ENCODE measurements at places on chromosomes 7 and 10.
A peak's percentile ranks its signal among the peaks of the same experiment; 100 is the strongest.

- DNase-seq: no peak
These were observed 143.2 kb downstream of the MAPK8 start for GRCh38 chr10:48449501-48450232.

DNA sequence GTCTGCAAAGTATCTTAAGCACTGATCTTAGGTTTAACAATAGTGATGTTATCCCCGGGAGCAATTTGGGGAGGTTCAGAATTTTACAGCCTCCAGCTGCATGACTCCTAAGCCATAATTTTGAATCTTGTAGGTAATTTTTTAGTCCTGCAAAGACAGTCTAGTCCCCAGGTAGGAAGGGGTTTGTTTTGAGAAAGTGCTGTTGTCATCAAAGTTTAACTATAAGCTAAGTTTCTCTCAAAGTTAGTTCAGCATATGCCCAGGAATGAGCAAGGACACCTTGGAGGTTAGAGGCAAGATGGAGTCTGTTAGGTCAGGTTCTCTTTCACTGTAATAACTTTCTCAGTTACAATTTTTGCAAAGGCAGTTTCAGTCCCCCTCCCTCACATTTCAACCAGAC lies 79.0 kb upstream of the LRGUK start:
- no peak for DNase-seq

GRCh38 chr7:22894546-22894945 lies 71.9 kb upstream of the TOMM7 start:
- DNase-seq: no peak

- no peak for DNase-seq
These were observed 1.8 kb downstream of the COMMD3 start for GRCh38 chr10:22317771-22318565.

- DNase-seq: peak; percentile 21
These were observed 25.8 kb downstream of the TES start for GRCh38 chr7:116236020-116236630.

DNA sequence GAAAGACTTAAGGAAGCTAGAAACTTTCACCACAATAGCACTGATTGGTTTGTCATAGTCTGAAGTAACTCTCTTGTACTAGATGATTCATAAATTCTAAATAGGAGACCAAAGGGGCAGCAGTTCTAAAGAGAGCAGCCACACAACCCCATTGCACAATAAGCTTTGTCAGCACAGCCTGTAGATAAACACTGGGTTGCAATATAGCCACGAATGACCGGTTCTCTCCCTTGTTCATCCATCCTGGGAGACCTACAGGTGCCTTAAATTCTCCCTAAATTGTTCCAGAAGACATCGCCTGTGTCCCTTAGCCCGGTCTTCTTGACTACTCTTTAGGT lies 167.0 kb downstream of the SNX13 start:
- peak; percentile 97 for DNase-seq

DNA sequence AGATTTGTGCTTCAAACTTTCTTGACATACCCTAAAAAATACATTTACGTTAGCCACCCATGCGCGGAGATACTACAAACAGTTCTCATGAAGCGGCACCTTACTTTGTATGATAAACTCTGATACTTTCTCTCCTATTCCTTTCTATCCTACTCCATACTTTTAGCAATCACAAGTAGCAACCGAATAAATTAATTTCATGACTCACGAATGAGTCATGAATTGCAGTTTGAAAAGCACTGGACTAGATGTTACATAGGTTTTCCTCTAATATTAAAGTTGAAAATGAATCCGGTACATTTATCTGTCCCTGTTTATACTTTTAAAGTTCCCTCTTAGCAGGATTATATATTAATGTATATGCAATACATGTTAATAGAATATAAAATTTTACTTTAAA lies 67.6 kb downstream of the CUBN start:
- DNase-seq: no peak

GRCh38 chr10:120962756-120963593 lies 111.8 kb downstream of the WDR11 start:
- DNase-seq: no peak

DNA sequence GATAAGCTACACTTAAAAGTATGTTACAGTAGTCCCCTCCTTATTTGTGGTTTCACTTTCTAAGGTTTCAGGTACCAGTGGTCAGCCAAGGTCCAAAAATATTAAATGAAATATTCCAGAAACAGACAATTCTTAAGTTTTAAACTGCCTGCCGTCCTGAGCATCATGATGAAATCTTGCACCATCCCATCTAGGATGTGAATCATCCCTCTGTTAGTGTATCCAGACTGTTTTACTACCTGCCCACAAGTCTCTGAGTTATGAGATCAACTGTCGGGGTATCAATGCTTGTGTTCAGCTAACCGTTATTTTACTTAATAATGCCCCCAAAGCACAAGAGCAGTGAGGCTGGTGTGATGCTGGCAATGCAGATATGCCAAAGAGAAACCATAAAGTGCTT lies 11.4 kb downstream of the KDM7A start:
- peak; percentile 25 for DNase-seq

GRCh38 chr10:102712089-102712488 lies 2.1 kb downstream of the ARL3 start:
- DNase-seq: no peak

DNA sequence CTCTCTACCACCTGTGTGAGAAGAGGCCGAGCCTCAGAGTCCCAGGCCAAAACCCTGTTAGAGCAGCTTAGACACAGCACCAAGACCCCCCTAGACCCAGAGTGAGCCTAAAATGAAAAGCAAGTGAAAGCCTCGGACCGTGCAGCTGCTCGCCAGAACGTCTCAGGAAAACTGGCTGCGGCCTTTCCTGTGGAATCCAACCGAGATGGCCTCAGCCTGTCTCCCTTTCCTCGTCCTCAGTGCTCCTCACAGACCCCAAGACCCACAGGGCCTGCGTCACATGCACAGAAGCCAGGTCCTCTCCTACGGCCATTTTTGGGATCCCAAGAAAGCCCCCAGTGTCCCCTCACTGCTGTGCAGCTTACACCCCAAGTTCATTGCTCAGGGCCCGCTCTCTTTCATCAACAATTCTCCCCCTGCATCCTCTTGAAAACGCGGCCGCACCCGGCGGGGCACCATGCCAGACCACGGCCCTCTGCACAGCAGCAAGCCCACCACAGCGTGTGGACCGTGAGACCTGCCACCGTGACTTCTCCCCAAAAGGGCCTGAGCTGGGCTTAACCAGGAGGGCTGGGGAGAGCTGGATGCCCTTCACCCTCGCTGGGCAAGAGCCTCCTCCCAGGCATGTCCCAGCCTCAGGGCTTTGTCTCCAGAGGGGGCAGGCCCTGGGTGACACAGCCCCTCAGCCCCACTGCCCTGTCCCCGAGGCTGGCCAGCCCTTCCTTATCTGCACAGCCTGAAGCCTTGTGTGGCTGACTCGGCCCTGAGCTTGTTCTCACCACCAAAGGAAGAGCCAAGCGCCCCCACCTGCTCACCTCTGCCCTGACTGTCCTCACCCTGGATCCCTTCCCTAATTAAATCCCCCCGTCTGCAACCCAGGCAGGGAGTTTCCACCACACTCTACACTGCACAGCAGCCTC lies 142.9 kb downstream of the PTPRN2 start:
- DNase-seq: no peak

GRCh38 chr7:100896732-100897608 lies 1.3 kb upstream of the ACHE start:
- peak; percentile 18 for DNase-seq

DNA sequence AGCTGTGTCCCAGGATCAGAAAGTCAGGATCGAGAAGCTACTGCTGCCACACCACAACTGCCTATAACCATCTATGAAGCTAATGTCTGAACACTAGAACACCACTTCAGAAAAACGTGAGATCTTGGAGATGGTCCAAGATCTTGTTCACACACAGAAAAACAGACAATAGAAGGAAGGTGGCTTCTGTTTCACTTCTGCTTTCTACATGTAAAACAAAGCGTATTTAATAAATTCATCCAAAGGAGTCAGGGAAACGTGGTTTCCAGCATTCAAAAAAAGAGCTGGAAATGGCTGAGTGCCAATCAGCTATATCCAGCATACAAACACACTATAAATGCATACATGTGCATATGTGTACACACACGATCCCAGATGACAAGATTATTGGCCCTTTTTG lies 70.2 kb upstream of the CCDC71L start:
- DNase-seq: peak; percentile 88

GRCh38 chr7:128876586-128876977 lies 13.9 kb downstream of the ATP6V1F start:
- DNase-seq: no peak

GRCh38 chr7:75876126-75876881 lies 2.5 kb upstream of the RHBDD2 start:
- peak; percentile 89 for DNase-seq

DNA sequence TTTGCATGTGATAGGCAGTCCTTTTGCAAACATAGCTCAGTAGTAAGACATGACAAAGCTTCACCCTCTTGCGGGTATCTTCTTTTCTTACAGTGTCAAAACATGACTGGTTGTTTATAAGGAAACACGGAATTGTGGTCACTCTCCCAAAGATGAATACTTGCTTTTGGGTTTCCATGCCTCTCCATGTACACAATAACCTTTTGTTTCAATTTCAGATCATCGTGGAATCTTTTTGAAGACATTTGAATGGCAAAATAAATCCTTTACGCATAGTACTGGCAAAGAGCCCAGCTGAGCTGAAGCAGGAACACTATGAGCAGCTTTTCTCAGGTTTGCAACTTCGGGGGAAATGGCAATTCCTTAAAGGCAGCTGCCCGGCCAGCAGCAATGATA lies 156.8 kb upstream of the FRMD4A start:
- DNase-seq: no peak

DNA sequence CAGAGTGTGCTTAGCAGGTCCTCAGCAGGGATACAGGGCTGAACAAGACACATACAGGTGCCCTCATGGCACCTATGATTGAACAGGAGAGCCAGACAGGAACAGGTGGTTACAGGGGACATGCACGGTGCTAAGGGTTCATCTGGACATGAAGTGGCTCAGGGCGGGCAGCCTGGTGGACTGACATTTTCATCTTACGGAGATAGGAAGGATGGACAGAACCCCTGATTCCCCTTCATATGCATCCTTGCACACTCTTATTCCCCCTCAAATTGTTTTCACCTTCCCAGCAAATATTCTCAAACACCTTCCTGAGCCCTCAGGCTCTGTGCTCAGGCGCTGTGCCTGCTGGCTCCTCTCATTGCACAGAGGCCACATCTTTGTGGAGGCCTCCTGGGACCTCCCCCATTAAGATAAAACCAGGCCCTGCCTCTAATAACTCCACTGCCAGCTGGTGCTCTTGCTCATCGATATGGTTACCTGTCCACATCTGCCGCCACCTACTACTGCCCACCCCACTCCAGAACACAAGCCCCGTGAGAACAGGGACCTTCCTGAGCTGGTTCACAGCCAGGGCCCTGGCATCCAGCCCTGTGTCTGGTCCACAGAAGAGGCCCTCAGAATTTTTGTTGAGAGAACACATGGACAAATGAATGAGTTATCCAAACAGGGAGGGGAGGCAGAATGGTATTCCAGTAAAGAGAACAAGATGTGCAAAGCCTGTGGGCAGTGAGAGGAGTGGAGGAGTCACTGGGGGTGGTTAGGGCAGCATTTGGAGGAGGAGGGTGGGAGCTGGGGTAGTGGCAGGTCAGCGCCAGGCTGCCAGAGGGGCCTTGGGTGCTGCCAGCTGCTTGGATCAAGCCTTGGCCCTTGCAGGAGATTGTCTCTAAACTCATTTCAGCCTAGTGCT lies 68.9 kb upstream of the AQP1 start:
- no peak for DNase-seq

GRCh38 chr7:69717221-69717620 lies 118.9 kb downstream of the AUTS2 start:
- no peak for DNase-seq

GRCh38 chr10:101624526-101625102 lies 36.5 kb downstream of the DPCD start:
- DNase-seq: no peak

DNA sequence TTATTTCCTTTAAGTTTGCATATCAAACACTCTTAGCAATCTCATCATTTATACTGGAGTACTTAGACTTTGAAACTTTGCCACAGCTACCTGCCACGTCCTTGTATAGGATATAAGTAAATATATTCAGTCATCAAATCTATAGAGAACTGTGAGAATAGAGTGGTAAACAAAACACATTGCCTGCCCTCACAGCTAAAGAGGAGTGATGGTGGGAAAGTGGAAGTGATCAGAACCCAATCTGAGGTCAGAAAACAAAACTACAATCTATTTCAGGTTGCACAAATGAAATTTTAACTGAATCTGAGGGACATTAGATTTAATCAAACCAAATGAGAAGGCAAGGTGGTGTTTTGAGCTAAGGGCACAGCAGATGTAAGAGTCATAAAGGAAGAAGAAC lies 74.8 kb downstream of the ZEB1 start:
- DNase-seq: no peak

GRCh38 chr10:89032141-89032891 lies 41.7 kb downstream of the FAS start:
- peak; percentile 32 for DNase-seq

- no peak for DNase-seq
These were observed 740 bp downstream of the HTR7 start for GRCh38 chr10:90856964-90857634.

DNA sequence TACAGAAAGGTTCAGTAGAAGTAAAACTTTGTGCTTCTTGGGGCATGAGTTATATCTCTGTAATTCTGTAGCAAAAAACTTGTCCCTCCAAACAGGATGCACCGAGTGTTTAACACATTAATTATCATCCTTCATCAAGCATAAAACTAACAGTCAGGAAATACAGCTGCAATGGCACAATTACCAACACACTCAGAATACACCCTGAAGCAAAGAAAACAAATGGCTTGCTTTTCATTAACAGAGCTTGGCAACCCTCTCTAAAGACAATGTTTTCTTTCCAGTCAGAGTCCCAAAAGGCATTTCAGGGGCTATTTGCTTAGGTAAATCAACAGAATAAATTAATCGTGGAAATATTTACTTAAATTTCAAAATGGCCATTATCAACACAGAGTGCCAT lies 107.7 kb downstream of the ICA1 start:
- no peak for DNase-seq

GRCh38 chr10:119246862-119247549 lies 39.6 kb downstream of the GRK5 start:
- DNase-seq: no peak

- no peak for DNase-seq
These were observed 8.3 kb upstream of the ASIC3 start for GRCh38 chr7:151039850-151040548.

GRCh38 chr10:52542906-52543305 lies 228.8 kb downstream of the DKK1 start:
- DNase-seq: no peak

DNA sequence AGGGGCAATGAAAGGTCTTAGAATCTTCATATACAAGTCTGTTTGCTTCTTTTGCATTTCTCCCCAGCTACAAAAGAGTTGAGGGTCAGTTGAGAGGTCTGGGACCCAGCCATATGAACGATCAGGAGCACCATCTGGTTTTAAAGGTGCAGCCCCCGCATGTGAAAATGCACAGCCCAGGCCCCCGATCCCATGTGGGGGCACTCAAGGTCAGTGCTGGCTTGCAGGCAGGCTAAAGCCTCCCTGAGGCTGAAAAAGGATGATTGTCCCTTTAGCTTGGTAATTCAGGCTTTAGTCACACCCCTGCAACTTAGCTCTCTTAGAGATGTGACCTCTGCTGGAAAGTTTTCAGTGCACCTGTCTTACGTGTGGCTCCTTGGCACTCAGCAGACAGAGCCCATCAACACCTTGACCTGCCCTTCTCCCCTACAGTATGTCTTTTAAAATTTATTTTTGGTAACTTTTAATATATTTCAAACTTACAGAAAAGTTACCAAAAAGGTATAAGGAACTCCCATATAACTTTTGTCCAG lies 80.1 kb upstream of the PDCD4 start:
- no peak for DNase-seq

- peak; percentile 5 for DNase-seq
These were observed 41.3 kb downstream of the LRMDA start for GRCh38 chr10:75472685-75473084.

GRCh38 chr10:82981137-82981723 lies 1106.2 kb downstream of the NRG3 start:
- DNase-seq: no peak

Measured in MV-4-11 (cell line).